AG08395 (cell line): ENCODE measurements at places on chromosomes 3 and 15.

DNA sequence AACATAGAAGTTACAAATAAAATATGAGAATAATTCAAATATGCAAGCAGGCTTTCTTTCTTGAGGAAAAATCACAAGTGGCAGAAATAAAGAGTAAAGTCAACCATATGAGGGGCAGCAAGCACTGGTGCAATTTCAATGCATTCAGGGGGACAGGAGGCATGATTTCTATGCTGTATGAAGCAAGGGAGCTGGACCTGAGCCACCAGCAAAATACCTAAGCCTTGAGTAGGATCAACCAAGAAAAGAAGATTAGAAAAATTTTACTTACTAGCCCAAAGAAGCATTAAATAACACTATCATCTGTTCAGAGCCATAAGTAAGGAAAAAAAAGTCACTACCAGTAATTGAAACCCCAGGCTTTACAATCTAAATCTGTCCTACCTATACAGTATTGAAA is 6.3 kb downstream of the ADGRG7 start:
- DNase-seq, result peak; percentile 4

DNA sequence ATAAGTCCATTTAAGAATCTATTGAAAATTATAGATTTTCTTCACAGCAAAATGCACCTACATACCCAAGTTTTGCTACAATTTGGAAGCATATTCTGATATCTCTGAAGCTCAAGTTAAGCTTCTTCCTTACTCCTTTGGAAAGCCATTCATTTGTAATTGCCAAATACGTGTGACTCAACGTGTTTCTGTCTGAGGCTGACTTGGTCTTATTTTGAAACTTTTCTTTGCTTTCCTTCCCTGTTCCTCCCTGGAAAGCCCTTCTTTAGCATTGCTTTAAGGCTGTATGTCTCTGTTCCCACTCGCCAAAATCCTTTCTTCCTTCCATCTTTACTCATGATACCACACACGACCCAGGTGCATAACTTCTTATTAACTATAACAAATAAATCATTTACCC is 232.0 kb downstream of the ZBBX start:
- no peak for DNase-seq

GRCh38 chr3:100006570-100007271 is 107.6 kb downstream of the FILIP1L start:
- no peak for DNase-seq

DNA sequence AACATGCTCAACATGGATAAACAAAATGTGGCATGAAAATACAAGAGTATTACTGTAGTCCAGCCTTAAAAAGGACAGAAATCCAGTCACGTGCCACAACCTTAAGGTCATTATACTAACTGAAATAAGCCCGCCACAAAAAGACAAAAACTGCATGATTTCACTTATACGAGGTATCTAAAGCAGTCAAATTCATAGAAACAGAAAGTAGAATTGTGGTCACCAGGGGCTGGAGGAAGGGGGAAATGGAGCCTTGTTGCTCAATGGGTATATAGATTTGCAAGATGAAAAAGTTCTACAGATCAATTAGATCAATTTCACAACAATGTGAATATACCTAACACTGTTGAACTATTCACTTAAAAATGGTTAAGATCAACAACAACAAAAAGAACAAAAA is 7.4 kb downstream of the GLB1 start:
- DNase-seq, result no peak

DNA sequence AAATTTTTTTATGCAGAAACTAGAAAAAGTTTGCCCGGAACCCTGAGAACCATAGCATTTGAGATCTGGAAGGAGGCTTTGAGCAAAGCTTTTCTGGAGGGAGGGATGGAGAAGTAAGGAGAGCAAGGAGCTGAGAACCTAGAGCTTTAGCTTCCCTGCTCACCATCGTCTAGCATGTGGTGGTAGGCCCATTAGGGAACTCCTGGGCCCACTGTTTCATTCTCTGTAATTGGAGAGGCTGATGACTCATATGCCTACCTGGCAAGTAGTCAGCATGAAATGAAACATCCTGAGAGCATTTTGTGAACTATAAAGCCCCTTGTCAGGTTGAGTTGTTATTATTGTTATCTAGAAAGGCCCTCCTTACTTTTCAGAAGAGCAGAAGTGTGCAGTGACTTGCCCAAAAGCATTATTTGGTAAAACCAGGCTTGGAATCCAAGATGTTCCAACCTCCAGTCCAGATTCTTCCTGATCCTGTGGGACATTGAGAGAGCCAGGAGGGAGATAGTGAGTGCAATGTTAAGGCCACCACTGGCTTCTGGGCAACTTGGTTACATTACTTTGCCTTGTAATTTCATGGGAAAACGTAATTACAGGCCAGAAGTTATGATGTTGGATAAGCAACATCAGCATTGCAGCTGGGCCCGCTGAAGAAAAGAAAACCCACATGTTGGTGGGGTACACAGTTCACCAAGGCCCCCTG is 104.5 kb upstream of the BFSP2 start:
- peak; percentile 4 for DNase-seq
